ENCODE measurements at places on chromosomes 12 and 14.

GRCh38 chr14:81221579-81222102, 882 bp upstream of the GTF2A1 start:
- DNase-seq: no peak

DNA sequence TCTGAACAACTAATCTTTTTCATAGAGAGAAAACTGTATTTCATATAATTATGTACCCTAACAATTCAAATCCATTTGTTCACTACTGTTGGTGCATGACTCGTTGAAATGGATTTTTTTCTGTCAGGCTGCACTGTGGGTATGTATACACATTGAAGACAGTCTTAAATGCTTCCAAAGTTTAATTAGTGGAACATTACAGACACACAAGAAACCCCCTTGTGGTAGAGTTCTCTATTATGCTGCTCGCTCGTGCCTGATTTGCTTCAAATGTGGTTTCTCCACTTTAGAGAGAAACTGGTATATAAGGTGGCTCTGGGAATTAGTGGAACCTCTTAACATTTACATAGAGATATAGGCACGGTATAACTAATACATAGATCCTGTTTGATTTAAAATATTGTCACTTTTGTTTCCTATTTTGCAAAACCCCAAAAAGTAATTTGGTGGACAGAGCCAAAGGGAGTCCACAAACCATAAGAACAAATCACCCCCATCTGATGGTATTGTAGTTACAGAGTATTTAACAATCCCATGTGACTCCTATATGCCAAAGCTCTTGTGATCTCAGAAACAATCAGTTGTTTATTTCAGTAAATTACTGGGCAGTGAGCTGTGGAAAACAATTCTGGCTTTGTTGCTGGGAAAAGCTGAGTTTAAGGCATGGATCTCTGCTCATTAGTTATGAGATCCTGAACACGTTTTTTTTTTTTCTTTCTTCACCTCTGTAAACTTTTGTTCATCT, 159.5 kb downstream of the BRMS1L start:
- DNase-seq: no peak

DNA sequence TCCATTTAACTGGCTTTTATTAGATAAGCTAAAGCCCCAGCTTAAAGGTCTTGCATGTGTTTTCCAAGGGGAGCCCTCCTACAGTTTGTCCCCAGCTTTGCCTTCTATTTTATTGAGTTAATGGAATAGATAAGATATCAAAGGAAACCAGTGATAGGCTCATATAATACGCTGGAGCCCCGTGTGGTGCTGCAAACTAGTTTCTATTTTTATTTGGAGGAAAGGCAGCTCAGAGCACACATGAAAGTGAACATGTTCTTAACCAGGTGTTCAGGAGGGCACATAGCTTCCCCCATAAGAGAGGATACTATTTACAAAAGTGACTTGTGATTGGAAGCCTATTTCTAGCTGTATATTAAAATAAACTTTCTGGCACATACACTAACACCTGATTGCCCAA, 251.7 kb downstream of the PDZRN4 start:
- DNase-seq: no peak

GRCh38 chr12:83092129-83092528, 405.4 kb downstream of the TMTC2 start:
- DNase-seq: no peak

GRCh38 chr14:95666450-95666849, 19.8 kb upstream of the TCL1B start:
- DNase-seq: no peak

GRCh38 chr12:46492471-46493085, 120.0 kb upstream of the SLC38A2 start:
- DNase-seq: peak; percentile 95

DNA sequence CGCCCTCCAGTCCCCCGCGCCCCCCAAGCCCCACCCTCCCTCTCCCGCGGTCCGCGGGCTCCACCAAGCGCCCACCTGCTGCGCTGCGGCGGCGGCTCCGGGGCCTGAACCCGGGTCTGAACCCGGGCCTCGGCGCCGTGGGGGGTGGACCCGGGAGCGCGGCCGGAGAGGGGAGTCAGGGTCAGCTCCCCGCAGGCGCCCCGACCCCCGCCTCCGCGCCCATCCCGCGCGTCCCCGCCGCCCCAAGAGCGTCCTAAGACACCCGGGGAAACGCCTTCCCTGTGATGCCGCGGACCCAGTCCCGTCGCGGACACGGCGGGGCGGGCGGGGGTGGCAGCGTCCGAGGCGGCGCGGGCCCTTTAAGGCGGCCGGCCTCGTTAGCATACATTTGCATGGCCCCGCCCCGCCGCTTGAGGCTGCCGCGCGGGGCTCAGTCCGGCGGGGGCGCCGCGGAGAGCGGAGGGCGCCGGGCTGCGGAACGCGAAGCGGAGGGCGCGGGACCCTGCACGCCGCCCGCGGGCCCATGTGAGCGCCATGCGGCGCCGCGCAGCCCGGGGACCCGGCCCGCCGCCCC, at the start of gene MMP17:
Gene MMP17 (plus strand): TSS at position 433 of the 574 bp plus-strand sequence. CDS start 102 bp downstream, at position 535.
- peak; percentile 73 for DNase-seq

DNA sequence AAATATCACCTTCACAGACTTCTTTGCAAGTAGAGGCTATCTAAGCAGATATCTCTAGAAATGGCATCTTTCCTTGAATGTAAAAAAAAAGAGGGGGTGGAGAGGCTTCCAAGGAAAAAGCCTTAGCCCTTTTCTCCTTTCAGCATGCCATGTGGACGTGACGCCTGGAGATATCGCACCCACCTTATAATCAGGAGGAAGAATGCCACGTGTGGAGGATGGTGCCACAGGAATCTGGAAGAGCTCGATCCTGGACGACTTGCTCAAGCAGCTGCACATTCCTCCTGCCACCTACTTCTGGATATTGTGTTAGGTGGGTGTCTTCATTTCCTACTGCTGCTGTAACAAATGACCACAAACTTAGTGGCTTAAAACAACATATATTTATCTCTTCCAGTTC, 203.6 kb downstream of the NUAK1 start:
- DNase-seq: peak; percentile 7

DNA sequence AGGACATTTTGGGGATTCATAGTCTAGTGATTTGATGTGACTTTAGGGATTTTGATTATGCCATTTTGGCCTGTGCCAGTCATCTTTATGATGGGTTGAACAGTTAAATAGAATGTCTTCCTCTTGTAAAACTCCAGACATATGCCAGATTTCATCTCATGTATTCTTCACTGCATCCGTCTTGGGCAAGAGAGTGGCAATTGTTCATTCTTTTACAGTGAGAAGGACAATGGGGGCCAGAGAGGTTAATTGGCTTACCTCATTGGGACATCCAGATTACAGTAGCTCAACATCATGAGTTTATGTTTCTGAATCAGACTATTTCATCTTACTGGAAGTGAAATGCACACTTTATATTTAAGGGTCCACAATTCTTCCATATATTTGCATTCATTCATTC, 108.2 kb upstream of the SLC38A2 start:
- DNase-seq: no peak

- DNase-seq: peak; percentile 89
These were observed 23.5 kb downstream of the SSH1 start for GRCh38 chr12:108833757-108834472.

DNA sequence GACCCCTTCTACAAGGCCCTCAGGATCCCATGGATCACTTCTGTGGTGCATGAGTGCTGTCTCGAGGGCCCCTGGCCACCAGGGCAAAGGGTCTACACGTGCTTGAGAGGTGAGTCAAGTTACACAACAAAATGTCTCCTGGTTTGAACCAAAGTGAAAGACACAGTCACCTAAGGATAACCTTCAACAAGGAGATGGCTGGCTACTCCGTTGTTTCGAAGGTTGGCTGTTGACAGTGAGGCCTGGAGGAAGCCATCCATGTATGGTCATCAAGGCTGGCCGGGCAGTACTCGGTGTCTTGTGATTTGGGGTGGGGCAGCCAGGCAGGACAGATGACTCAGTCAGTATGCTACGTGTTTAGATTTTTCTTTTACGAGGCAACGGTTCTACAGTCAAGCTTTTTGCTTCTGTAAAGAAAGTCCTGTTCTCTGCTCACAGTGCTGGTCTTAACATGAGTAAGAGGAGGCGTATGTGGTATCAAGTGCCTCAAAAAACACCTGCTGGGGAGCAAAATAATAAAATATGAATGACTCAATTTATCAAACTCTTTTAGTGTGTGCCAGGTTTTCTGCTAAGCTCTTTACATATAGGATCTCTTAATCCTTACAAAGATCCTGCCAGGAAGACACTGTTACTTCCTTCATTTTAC, 18.0 kb upstream of the NT5DC3 start:
- peak; percentile 97 for DNase-seq

GRCh38 chr12:122096591-122097149, 18.1 kb downstream of the MLXIP start:
- DNase-seq: no peak

GRCh38 chr12:19624491-19624890, 185.2 kb downstream of the AEBP2 start:
- peak; percentile 6 for DNase-seq

- peak; percentile 90 for DNase-seq
These were observed 100.6 kb downstream of the DACT1 start for GRCh38 chr14:58738189-58738836.

DNA sequence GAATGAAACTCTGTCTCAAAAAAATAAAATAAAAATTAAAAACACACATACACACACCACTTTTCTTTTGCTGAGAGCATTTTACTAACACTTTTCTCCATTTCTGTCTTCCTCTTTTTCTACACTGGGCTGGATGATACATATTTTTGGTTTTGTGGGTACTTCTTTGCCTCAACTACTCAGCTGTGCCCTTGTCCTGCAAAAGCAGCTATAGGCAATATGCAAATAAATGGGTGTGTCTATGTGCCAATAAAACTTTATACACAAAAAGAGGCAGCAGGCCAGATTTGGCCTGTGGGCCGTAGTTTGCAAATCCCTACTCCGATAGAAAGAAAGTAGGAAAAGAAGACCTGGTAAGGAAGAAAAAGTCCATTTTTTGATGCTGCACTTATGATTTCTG, 6.5 kb downstream of the CLMN start:
- no peak for DNase-seq

GRCh38 chr14:21672116-21672515, 1.5 kb downstream of the OR4E1 start:
- peak; percentile 51 for DNase-seq

GRCh38 chr12:28938581-28939235, 210.4 kb upstream of the FAR2 start:
- no peak for DNase-seq

DNA sequence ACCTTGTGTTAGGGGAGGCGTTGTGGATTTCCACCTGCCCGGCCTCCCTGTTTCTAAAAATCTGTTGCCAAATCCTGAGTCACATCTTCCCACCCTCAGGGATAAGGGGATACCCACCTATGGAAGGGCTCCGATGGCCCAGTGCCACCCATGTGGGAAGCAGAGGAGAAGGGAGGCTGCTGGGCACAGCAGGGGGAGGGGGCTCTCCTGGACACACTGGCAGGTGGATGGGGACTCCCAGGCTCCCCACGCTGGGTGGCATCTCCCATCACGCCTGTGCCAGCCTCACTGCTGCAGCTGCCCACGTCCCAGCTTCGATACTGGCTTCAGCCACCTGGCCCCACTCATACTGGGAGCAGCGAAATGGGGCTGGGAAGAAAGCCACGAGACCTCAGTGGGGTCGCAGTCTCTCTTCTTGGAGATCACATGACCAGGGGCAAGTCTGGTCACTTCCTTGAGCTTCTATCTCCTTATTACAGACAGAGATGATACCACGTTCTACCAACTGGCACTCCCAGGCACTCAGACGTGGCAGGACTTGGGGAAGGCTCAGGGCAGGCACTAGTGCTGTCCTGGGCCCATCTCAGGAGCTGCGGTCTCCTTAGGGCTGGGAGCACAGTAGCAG, 72.2 kb downstream of the PITPNM2 start:
- DNase-seq: no peak

GRCh38 chr12:44507461-44507860, 368.7 kb downstream of the NELL2 start:
- no peak for DNase-seq

DNA sequence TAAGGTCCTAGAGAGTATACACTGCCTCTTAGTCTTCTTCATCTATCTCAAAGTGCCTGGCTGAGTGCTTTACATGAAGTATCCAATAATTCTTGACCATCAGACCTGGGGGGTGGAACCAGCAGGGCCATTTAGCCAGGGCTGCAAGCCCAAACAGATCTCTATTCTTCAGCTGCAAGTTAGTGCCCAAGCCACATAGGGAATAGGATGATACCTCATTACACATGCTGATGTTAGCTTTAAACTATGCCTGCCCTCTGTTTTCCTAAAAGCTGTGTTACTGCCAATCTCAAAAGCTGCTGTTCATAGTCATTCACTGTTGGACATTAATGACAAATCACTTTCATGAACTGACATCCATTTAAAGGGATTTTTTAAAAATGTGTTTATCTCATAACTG, 16.7 kb upstream of the IFNG start:
- no peak for DNase-seq

DNA sequence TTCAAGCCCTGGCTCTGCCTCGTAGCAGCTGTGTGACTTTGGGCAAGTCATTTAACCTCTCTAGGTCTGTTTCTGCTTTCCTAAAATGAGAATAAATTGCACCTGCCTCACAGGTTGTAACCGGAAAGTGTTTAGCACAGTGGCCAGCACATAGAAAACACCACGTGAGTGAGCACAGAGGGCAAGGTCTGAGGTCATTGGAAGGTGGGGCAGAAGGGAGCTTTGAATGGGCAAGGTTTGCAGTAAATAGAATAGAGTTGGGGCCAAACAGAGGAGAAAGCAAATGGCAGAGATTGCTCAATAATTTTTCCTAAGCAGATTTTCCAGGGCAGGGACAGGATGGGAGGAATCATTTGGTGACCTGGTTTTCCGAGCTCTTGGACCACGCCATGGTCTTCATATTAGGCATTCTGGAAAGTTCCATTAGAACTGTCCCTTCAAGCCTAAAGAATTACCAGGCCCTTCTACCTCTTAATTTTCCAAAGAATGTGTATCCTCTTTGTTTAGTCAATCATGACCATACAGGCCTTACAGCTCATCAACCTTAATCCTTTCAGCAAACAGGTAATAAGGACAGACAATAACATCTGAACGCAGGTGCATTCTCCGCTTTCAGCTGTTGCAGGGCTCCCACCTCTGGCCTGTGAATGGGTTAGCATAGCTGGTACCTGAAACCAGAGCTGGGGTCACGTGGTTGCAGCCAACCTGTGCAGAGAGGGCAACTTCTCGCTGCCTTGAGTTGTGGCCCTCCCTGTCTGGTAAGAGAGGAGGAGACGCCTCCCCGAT, 53.8 kb downstream of the VWF start:
- no peak for DNase-seq

DNA sequence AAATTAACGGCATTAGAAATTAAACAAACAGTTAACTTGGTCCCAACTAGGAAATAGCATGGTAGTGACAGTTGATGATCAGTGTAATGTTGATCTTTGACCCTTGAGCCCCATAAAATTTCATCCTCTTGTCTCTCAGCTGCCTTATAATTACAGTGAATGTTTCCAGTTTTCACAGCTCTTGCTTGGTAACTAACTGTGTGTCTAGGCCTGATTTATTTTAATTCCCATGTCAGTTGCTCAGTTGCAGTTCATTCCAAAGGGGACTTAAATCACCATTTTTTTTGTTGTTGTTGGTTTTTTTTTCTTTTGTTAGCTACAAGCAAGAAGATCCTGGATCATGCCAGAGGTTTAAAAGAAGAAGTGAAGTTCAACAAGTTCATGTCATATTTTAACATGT, 1883.7 kb upstream of the FLRT2 start:
- DNase-seq: no peak
